ENCODE measurements at places on chromosomes 5 and 9.

- DNase-seq: no peak
Measured at GRCh38 chr5:177124486-177124991, 9.0 kb upstream of the NSD1 start.

- no peak for DNase-seq
Measured at GRCh38 chr5:107781451-107781850, 110.7 kb upstream of the EFNA5 start.

DNA sequence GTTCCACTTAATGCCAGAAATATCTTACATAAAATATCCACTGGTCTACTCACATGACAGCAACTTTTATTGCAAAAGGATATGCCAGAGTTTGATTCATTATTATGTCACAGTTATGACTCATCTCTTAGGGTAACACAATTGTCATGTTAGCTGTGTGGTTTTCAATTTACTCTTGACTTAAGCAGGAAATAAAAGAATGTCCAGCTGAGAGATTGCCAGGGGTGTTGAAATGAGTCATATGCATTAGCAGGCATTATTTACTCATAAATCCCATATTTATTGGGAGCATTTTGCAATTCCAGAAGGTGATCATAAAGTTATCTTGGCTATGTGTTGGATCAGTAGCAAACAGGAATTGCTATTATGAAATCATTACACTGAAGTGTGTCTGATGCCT lies 1164.6 kb upstream of the CDH18 start:
- DNase-seq: no peak

GRCh38 chr5:91357806-91358205 lies 25.3 kb downstream of the ARRDC3 start:
- DNase-seq: no peak

DNA sequence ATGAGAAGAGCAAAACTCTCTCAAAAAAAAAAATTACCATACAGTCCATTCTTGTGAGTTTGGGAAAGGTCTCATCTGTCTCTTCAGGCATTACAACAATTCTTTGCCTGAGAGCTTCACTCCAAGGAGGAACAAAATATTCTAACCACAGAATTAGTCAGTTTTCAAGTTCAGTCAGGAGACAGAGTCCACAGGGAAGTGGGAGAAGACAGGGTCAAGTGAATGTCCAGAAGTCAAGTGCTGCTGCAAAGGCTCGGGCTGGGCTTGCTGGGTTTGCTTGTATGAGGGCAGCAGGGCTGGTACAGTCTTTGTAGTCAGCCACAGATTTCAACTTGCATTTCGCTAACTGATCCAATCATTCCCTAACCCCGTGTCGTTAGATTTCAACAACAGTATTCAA lies 17.6 kb upstream of the HEXB start:
- DNase-seq: no peak

- DNase-seq: no peak
Measured at GRCh38 chr5:124941051-124942049, 194.9 kb upstream of the ZNF608 start.

DNA sequence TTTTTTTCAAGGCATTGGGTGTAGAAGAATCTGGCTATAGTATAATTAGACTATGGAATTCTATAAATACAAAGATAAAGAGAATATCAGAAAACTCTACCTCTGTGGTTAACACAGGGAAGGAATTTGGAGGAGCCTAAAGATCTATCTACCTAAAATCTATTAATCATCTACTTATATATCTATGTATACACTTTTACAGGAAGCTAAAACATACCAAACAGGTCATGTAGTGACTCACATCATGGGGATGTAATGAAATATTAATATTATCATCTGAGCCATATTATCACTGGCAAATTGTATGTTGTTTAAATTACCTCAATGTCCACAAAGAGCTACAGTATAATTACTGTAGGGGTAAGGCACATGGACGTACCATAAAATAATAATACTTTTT lies 1748.2 kb downstream of the EFNA5 start:
- no peak for DNase-seq

DNA sequence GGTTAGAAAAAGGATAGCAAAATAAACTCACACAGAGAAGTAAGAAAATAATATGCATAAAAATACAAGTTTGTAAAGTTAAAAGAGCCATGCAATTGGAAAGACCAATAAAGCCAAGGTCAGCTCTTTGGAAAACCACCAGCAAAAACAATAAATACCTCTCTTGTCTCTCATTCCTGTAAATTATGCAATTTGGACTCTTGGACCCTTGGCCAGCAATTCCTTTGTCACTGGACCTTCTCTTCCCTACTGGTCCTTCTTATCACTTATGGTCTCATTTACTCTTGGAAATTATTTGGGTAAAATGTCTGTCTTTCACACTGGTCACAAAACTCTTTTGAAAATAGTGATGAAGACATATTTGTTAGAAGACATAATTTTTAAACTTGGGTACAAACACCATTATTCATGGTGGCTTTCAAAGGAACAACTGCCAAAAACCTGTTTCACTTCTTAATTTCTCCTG lies 379.5 kb downstream of the TMEM232 start:
- no peak for DNase-seq

GRCh38 chr5:14906628-14907027 lies 35.0 kb upstream of the ANKH start:
- no peak for DNase-seq

GRCh38 chr5:598564-598890 lies 13.6 kb upstream of the CEP72 start:
- DNase-seq: no peak

GRCh38 chr5:148805326-148806290 lies 20.8 kb upstream of the ADRB2 start:
- no peak for DNase-seq
